Endothelial cell (in vitro differentiated cells): ENCODE measurements at places on chromosomes 11 and 22.
A peak's percentile ranks its signal among the peaks of the same experiment; 100 is the strongest.

DNA sequence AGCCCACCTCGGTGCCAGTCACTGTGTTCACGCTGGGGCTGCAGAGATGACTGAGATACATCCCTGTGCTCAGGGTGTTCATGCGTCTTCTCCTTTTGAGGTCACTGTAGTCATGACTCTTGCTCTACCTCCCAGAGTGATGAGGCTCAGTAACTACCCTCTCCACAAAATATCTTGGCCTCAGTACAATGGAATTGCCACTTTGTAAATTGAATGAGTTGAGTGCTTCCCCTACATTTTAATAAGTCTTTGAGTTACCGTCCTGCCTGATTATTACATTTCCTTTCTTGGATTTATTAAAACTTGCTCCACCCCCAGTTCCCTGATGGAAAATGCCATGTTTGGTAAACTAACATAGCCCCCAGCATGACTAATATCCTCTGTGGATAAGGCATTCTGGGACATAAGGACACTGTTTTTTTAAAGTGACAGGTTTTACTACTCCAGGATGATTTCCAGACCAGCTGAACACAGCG lies 15.9 kb downstream of the PRSS23 start:
- peaks cover 3% of the 10 kb centered on the region for H3K27me3 ChIP-seq
- no peak overlapping the region for H3K27ac ChIP-seq
- no peaks in the 10 kb centered on the region for H3K36me3 ChIP-seq
- DNase-seq, result no peak
- no peak overlapping the region for H3K4me3 ChIP-seq

DNA sequence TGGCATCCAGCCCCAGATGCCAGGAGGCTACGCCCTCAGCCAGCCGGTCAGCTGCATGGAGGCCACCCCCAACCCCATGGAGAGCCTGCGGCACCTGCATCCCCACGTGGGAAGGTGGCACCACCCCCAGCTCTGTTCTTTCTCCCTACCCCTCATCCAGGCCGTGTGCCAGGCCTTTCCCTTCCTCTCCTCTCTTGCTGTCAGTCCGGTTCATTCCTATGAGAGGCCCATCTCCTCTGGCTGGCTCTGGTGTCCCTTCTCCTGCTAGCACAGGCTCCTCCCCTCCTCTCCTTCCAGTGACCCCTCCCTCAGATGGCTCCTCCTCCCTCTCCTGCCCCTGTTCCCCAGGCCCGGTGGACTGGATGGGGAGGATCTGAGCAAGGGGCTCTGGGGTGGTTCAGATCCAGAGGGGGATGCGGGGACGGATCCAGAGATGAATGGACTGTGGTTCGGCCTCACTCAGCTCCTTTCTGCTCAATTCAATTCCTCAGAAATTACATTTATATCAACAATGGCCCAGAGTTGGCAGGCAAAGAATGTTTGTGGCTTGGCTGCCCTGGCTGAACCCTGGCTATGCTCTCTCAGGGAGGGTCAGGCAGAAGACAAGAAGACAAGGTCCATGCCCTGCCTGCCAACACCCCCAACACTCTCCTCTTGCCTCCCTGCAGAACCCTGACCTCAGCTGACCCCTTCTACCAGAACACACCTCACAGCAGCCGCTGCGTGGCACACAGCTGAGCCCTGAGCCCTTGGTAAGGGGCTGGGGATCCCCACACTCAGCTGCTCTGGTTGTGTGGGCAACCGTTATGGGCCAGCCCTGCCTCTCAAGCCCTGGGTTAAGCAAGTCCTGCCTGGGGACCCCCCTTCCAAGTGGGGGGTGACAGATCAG lies 18.5 kb upstream of the LRRC10B start:
- peaks cover 11% of the 10 kb centered on the region for H3K4me1 ChIP-seq
- DNase-seq, result no peak

DNA sequence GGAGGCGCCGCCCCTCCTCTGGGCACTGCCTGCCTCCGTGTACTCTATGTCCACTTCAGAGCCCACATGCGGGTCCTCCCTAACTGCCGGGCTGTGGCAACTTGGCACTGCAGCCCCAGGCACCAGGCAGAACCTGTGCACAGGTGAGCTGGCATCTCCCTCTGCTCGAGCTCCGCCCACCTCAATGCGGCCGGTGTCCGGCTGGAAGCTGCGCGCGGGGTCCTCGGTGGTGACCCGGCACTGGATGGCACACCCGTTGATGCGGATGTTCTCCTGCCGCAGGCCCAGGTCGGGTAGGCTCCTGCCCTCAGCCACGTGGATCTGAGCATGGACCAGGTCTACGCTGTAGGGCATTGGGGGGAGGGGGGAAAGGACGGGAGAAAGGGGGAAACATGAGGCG lies 9.1 kb downstream of the LRFN4 start:
- no peak for DNase-seq
- peaks cover 9% of the 10 kb centered on the region for H3K27me3 ChIP-seq
- H3K4me1 ChIP-seq, result peaks cover 4% of the 10 kb centered on the region

DNA sequence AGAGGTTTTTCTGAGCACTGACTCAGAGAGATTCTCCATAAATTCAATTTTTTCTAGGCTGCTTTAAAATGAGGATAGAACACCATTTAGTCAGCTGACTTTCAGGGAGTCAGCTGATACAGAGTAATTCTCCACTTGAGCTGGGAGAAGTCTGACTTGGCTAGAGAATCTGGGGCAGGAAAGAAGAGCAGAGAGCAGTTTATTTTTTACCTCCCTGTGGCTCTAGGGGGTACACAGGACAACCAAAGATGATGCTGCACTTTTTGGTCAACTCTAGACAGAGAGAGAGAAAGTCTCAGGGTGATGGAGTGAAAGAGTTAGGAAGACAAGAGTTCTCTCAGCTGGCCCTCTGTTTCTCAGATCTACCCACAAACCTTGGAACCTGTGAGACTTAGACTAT lies 67.3 kb upstream of the EED start:
- H3K4me3 ChIP-seq, result no peak overlapping the region
- no peak overlapping the region for H3K27ac ChIP-seq
- peaks cover 10% of the 10 kb centered on the region for H3K4me1 ChIP-seq
- DNase-seq, result no peak
- no peaks in the 10 kb centered on the region for H3K27me3 ChIP-seq

- no peaks in the 10 kb centered on the region for H3K4me1 ChIP-seq
- no peak for DNase-seq
These were observed 50.4 kb downstream of the ATXN10 start for GRCh38 chr22:45722006-45722405.

GRCh38 chr11:19577976-19578619 lies 134.5 kb upstream of the NAV2 start:
- no peak for DNase-seq
- peaks cover 16% of the 10 kb centered on the region for H3K4me1 ChIP-seq
- no peak overlapping the region for H3K27ac ChIP-seq
- no peaks in the 10 kb centered on the region for H3K36me3 ChIP-seq
- H3K27me3 ChIP-seq, result peaks cover 2% of the 10 kb centered on the region

GRCh38 chr11:43786016-43786415 lies 94.6 kb upstream of the ALKBH3 start:
- H3K4me1 ChIP-seq, result peaks cover 3% of the 10 kb centered on the region
- peaks cover 4% of the 10 kb centered on the region for H3K27me3 ChIP-seq
- no peak for DNase-seq
- peaks cover 27% of the 10 kb centered on the region for H3K36me3 ChIP-seq
- H3K4me3 ChIP-seq, result no peak overlapping the region
- no peak overlapping the region for H3K27ac ChIP-seq

DNA sequence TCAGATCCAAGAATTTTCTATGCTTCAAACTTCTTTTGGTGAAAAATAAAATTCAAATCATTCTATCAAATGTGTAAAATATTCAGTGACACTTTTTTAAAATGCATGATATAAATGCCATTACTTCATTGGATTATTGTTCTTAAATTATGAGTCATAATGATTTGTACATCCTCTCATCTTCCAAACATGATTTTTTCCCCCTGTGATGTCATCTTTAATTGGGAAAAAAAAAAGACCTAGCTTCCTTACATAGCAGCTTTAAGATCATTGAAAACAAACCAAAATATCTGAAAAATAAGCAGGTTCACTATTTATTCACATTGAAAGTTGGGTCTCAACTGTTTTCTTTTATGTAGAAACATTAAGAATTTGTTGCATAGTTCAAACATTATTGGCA lies 1549.4 kb downstream of the LRRC4C start:
- H3K4me1 ChIP-seq, result no peaks in the 10 kb centered on the region
- H3K4me3 ChIP-seq, result no peak overlapping the region
- DNase-seq, result no peak

- no peaks in the 10 kb centered on the region for H3K4me1 ChIP-seq
- H3K27me3 ChIP-seq, result no peaks in the 10 kb centered on the region
- no peaks in the 10 kb centered on the region for H3K36me3 ChIP-seq
- H3K27ac ChIP-seq, result no peak overlapping the region
- DNase-seq, result no peak
These were observed 18.9 kb downstream of the PDGFD start for GRCh38 chr11:104145062-104145461.

DNA sequence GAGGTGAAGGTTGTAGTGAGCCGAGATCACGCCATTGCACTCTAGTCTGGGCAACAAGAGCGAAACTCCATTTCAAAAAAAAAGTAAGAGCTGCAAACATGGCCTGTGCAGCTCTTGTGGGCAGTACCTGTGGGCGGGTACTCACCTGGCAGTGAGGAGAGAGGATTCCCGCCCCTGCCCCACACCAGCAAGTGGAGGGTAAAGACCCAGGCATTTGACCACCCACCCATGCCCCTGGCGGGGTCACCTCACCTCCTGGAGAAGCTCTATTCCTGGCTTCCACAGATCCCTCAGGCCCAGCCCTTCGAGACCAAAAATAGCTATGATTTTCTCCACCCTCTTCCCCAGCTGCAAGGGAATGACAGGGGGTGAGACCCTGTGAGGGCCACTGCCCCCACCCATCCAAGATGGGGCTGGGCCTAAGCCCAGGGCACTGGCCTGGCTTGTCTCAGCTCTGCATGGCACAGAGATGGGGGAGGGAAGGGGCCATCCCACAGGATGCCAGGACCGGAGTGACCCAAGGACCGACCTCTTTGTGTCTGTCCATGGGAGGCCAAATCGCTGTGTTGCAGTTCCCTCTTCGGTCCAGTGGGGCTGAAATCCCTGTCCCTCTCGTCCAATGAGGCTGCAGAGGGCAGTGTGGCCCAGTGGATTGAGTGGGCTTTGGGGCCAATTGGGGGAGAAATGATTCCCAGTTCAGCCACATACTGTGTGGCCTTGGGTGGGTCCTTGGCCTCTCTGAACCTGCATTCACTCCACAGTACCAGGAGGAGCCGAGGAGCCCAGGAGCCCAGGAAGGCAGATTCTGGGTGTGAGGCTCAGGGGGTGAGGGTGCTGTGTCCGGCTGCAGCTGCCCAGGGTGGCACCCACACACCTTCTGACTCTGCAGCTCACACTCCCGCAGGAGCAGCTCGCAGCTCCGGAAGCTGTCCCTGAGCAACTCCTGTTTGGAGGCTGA lies 14.6 kb downstream of the SEC14L6 start:
- H3K4me1 ChIP-seq, result peaks cover 2% of the 10 kb centered on the region
- H3K36me3 ChIP-seq, result no peaks in the 10 kb centered on the region

DNA sequence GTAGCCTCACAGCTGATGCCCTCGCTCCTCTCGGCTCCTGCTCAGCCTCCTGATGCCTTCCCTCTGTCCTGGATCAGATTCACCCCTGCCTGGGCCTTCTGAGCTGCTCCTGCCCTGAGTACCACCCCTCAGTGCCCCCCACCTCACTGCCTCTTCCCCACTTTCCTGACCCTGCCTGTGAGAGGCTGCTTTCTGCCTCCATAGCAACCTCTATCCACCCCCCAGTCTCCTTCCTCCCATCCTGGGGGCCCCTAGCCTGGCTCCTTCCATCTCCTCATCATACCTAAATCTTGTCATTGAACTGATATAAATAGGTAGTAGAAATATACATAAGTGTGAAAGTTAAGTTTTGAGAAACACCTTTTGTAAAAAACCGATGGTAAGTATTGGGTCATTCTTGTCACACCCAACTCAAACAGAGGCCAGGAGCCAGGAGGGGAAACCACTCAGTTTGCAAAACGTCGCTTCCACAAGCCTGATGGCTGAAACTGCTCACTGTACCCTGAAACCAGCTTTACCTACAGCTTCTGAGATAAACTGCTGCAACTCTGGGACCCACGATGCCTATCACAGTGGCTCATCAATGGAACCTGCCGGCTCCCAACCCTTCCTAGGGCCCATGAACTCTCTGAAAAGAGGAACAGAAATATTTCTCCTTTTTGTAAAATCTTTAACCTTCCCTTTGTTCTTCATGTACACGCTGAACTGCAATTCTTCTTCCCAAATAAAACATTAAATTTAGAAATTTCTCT lies 4.8 kb upstream of the APOBEC3H start:
- no peak for DNase-seq
- H3K4me3 ChIP-seq, result no peak overlapping the region
- H3K27ac ChIP-seq, result peak overlapping the region; percentile 53
- H3K27me3 ChIP-seq, result peaks cover 8% of the 10 kb centered on the region
- H3K36me3 ChIP-seq, result no peaks in the 10 kb centered on the region

- H3K4me3 ChIP-seq, result no peak overlapping the region
- no peak for DNase-seq
- H3K27ac ChIP-seq, result no peak overlapping the region
- no peaks in the 10 kb centered on the region for H3K4me1 ChIP-seq
These were observed 34.9 kb downstream of the JRKL start for GRCh38 chr11:96424693-96425092.

GRCh38 chr22:29695129-29695926 lies 24.5 kb upstream of the CABP7 start:
- H3K36me3 ChIP-seq, result no peaks in the 10 kb centered on the region
- peak overlapping the region; percentile 21 for H3K4me3 ChIP-seq
- H3K27ac ChIP-seq, result no peak overlapping the region
- H3K4me1 ChIP-seq, result peaks cover 2% of the 10 kb centered on the region
- H3K27me3 ChIP-seq, result peaks cover 3% of the 10 kb centered on the region

- H3K36me3 ChIP-seq, result no peaks in the 10 kb centered on the region
- no peak for DNase-seq
- no peak overlapping the region for H3K27ac ChIP-seq
These were observed 501.9 kb downstream of the CNTN5 start for GRCh38 chr11:99522467-99523173.

- H3K27me3 ChIP-seq, result no peaks in the 10 kb centered on the region
- peak; percentile 55 for DNase-seq
- H3K36me3 ChIP-seq, result no peaks in the 10 kb centered on the region
- H3K4me3 ChIP-seq, result no peak overlapping the region
These were observed 27.1 kb upstream of the TMA7B start for GRCh38 chr22:39932918-39933649.

DNA sequence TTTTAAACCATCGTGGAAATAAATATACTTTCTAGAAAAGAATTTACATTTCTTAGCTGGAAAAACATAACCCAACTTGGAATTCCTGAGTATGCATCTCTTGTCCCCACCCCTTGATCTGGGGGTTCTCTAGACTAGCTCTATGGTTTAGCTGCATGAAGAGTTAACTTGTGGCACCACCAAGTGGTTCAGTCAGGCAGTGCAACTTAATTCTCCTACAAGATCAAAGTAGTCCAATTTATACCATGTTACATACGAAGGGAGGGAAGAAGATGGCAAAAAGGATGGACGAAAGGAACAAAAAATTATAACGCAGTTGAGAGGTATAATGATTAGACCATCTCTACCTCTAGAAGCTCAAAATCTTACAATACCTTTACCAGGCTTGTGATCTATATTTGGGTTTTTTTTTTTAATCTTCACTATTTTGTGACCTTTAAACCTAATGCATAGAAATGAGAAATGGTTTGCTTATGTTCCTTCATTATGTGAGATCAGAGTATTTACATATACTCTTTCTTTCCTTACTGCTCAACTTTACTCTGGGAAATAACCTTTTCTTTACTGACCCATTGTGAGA lies 28.5 kb upstream of the ALKBH3 start:
- peaks cover under 1% of the 10 kb centered on the region for H3K4me1 ChIP-seq
- no peak overlapping the region for H3K4me3 ChIP-seq
- peak; percentile 71 for DNase-seq
- no peaks in the 10 kb centered on the region for H3K27me3 ChIP-seq
- H3K36me3 ChIP-seq, result no peaks in the 10 kb centered on the region

GRCh38 chr22:19238900-19239299 lies 52.6 kb downstream of the CLTCL1 start:
- no peak overlapping the region for H3K4me3 ChIP-seq
- peaks cover 3% of the 10 kb centered on the region for H3K27me3 ChIP-seq
- H3K4me1 ChIP-seq, result no peaks in the 10 kb centered on the region
